ENCODE measurements at places on chromosomes 6 and 20.

GRCh38 chr20:50130995-50131394 lies 18.0 kb upstream of the UBE2V1 start:
- DNase-seq: no peak

DNA sequence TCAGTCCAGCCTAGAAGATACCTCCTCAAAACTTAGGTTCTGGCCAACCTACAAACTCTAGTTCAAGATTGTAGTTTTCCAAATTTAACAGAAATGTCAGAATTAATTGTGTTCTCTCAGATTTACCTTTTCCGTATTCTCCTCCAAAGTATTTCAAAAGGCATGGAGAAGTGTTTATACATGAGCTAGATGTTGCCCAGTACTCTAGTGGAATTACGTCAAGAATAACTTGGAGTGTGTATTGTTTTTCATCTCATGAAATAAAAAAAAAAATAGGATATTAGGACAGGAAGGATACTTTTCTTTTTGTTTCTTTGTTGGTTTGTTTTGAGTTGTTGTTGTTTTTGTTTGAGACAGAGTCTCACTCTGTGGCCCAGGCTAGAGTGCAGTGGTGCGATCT lies 32.3 kb upstream of the MARCKS start:
- DNase-seq: no peak

GRCh38 chr6:107679457-107679856 lies 144.7 kb downstream of the SCML4 start:
- DNase-seq: no peak

- DNase-seq: no peak
These were observed 73.2 kb downstream of the VGLL2 start for GRCh38 chr6:117338567-117338966.

DNA sequence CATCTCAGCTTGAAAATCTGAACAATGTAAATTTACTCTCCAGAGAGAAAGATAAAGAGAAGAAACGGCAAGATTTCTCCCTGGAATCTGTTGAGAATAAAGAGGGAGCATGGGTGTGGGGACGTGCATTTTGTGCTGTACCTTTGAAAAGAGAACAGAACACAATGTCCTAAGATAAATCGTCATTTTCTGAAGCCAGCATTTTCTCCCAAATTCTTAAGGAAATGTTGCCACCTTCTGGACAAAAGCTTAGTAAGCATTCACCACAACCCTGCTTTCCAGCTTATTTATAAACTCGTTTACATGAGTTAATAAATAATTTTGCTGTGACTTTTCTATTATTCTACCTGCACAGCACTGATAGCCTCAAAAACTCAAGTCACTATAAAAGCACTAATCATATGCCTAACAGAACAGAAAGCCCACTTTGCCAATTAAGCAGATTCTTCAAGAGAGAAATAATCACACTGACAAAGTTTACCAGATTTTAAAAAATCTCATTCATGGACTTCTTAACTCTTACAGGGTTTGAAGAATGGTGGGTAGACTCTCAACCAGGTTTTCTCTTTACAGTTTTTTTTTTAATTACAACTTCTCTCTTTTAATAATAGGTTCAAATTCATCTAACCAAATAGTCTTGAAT lies 155.8 kb downstream of the MBOAT1 start:
- no peak for DNase-seq

GRCh38 chr20:62409931-62410745 lies 3.1 kb upstream of the CABLES2 start:
- no peak for DNase-seq

DNA sequence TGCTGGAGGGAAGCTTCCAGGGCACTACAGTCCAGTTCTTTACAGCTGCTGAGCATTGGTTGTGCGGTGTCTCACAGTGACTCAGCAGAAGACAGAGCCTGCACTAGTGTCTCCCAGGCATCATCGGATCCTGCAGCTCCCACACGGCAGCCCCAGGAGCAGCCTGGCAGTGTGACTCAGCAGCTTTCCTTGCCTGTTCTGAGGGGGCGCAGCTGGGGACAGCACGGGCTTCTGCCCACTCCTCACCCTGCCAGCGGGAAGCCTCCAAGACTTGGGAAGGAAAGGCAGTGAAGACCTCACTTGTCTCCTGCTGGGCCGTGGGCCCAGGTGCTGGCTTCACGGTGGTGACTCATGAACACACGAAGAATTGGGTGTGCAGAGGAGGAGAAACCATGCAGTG lies 165.4 kb downstream of the SYNDIG1 start:
- no peak for DNase-seq

DNA sequence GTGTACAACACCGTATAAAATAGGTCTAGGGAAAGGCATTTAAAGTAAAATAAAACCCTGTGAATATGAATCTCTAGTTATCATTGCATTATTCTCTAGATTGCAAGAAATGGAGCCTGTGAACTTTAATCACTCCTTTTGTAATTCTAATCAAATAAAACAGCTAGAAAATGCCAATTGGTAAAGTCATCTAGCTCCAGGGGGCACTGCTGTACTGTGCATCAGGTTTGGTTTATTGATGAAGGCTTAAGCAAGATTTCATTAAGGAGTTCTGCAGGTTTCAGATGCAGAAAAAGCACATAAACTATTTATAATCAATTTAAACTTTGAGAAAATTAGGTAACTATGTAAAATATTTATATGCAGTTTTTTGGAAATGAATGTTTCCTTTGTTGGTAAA lies 645.0 kb downstream of the PHF3 start:
- DNase-seq: no peak

- no peak for DNase-seq
These were observed 90.0 kb upstream of the SIRPA start for GRCh38 chr20:1805161-1805581.

DNA sequence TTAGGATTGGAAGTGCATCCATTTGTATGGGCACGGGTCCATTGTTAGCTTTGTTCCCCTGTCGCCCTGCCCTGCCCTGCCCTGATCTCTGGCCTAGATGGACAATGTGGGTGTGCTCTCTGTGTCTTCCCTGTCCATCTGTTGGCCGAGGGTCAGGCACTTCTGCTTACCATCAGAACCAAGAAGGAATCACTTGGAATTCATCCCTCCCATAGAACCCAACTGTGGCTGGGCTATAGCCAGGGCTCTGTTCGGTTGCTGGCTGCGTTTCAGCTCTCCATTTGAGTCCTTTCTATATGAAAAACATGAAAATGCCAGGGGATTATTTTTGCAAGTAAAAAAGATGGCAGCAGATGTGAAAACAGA lies 26.6 kb upstream of the TULP4 start:
- DNase-seq: no peak

DNA sequence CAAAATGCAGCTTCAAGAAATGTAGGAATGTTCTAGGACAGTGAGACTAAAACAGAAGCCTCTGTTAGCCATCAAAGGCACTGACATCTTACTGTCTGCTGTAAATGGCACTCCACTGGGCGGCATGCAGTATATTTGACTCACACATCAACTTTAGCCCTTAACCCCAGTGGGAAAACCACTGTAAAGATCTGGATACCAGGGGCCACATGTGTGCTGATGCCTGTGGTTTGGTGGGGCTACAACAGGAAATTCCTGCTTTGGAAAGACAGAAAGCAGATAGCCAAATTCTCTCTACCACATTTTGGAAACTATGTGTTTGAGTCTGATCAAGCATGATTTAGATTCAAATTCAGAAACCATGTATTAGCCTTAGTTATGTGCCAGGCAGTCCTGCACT lies 4.3 kb downstream of the PFDN4 start:
- no peak for DNase-seq

DNA sequence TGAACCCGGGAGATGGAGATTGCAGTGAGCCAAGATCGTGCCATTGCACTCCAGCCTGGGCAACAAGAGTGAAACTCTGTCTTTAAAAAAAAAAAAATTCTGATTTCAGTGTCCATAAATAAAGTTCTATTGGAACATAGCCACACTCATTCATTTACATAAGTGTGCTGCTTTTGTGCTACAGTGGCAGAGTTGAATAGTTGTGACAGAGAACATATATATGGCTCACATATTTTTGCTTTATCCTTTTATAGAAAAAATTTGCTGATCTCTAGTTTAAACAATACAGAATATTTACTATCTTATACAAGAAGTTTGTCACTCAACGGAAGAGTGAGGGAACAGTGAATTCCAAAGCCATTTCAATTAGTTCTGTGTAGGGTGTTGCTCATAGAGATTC lies 18.0 kb downstream of the MCM8 start:
- DNase-seq: no peak

GRCh38 chr20:32589256-32589655 lies 4.1 kb upstream of the NOL4L start:
- DNase-seq: no peak

DNA sequence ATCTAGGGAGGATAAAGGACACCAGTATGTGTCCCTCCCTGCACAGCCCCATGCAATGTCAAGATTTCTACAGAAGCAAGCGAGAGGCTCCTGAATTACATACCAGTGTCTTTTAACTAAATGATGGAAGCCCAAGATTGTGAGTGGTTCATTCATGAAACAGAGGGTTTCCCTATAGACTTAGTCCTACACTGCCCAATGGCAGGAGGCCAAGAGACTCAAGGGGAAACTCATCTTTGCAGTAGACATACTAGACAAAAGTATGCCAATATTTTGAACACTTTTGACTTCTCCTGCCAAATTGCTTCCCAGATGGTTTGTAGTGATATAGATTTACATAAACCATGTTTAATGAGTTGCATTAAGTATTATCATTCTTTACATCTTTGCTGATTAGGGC lies 557.2 kb upstream of the JAG1 start:
- no peak for DNase-seq

- DNase-seq: no peak
These were observed 29.4 kb downstream of the MARCKS start for GRCh38 chr6:113886512-113886911.

GRCh38 chr6:108353853-108354252 lies 59.0 kb downstream of the AFG1L start:
- DNase-seq: no peak

DNA sequence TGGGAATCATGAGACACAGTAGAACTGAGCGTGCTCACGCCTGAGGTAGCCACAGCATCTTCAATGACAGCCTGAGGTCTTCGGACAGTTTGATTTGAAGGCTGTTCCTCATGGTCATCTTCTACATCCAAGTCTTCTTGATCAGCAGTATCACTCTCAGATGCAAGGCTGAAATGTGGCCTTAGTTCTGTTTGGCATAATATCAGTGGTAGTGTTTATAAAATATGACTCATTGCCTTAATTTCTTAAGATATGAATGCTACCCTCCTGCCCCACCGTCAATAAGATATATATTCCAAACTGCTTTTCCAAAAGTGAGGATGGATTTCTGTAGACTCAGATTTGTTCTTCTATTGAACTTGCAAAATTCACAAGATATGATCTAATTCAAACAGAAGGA lies 17.5 kb upstream of the MAP7 start:
- no peak for DNase-seq

GRCh38 chr20:38139977-38140753 lies 24.9 kb downstream of the TGM2 start:
- DNase-seq: no peak

- DNase-seq: no peak
These were observed 265.3 kb upstream of the BMP2 start for GRCh38 chr20:6502219-6502618.

- DNase-seq: no peak
These were observed 401.4 kb upstream of the PTCHD4 start for GRCh38 chr6:48512390-48512789.

GRCh38 chr6:33872761-33873160 lies 69.0 kb upstream of the MLN start:
- no peak for DNase-seq

- DNase-seq: no peak
These were observed 100.3 kb upstream of the TNFAIP3 start for GRCh38 chr6:137766596-137767370.

GRCh38 chr6:139472351-139473015 lies 98.0 kb upstream of the CITED2 start:
- no peak for DNase-seq

GRCh38 chr6:25637211-25637610 lies 14.8 kb upstream of the SCGN start:
- DNase-seq: no peak

DNA sequence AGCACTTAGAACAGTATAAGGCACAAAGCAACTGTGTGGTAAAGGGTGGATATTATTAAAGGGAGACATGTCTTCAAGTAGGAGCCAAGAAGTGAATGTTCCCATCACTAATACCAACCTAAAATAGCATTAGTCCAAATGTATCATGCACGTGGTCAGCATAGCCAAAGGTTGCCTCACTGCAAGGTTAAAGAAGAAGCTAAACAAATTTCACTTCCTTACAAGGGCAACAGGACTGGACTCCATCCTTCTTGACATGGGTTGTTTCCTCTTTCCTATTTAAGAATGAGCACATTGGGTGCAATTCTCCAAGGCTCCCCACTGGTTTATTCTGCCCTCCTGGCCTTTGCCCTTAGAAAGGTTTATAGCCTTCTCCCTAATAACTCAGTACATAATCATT lies 186.7 kb downstream of the PHACTR1 start:
- DNase-seq: no peak

DNA sequence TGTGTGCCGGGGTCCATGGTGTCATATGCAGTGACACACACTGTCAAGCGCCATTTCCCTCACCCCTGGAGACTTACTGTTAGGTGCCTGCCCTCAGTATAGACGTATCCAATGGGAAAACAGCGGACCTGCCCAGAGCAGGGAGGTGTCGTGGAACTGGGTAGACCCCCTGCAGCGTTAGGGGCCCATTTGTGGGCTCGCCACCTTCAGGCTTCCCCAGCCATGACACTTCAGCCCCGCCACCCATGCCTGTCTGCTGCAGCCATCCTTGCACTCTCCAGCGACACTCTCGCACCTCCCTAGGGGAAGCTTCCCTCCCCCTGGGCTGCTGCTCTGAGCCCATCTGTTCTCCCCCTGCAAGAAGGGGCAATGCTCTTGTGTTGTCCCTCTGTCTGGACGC lies 43.2 kb downstream of the STK35 start:
- no peak for DNase-seq

GRCh38 chr6:95521181-95521580 lies 56.2 kb upstream of the MANEA start:
- DNase-seq: no peak

- no peak for DNase-seq
These were observed 12.5 kb downstream of the ALDH8A1 start for GRCh38 chr6:134937426-134937825.

- no peak for DNase-seq
These were observed 25.5 kb downstream of the NPEPL1 start for GRCh38 chr20:58718121-58718563.

DNA sequence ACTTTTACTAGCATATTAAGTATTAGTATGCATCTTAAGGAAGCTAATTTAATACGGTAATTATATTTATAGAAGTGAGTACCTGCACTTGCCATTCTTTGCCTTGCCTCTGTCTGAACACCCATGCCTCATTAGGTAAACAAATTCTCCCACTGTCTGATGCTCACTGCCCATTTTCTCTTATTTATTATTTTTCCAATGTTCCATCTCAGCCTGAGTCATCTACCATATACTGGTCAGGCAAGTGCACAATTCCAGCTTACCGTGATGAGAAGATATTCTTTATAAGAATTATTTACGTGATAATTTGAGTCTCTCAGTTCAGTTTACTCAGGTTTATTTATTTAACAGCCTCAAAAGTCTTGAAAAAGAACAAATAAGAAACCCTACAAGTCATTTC lies 619.2 kb upstream of the EYS start:
- no peak for DNase-seq

DNA sequence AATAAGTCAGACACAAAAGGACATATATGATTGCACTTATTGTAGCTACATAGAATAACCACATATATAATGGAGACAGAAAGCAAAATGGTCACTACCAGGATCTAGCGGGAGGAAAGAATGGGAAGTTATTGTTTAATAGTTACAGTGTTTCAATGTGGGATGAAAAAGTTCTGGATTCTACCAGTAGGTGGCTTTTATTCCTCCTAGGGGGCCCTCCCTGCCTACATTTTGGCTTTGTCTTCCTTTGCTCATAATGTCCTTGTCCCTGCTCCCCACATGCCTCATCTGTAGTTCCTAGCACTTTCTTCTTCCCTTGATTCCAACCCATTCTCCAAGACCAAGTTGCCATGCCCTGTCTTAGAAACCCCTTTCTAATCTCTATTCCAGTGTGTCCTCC lies 16.3 kb downstream of the ZNF133 start:
- no peak for DNase-seq

Measured in stimulated activated CD4-positive, alpha-beta T cell treated with anti-CD3 and anti-CD28 coated beads, Interleukin-12 subunit alpha, Interleukin-12 subunit beta, amount 100 ng/mL, for 24 hours (primary cell).